Hepatic stellate cell (primary cell): ENCODE measurements at places on chromosomes 4 and X.

DNA sequence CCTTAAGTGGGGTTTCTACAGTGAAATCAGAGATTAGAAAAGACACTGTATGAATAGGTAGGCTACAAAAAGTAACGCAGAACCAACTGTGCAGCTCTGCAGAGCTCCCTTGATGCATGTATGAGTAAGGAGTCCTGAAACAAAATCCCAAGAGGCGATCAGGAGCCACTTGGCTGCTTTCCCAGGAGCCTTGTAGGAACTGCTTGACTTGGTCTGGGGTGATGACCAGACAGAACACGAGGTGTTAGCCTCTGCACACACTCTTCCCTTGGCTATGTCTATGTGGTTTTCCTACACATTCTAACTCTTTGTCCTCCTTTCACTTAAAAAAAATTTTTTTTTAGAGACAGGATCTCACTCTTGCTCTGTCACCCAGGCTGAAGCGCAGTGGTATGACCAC, 22.8 kb upstream of the AP1S2 start:
- peak; percentile 37 for DNase-seq

GRCh38 chr4:45679411-45679810, 444.4 kb downstream of the GABRG1 start:
- no peak for DNase-seq

DNA sequence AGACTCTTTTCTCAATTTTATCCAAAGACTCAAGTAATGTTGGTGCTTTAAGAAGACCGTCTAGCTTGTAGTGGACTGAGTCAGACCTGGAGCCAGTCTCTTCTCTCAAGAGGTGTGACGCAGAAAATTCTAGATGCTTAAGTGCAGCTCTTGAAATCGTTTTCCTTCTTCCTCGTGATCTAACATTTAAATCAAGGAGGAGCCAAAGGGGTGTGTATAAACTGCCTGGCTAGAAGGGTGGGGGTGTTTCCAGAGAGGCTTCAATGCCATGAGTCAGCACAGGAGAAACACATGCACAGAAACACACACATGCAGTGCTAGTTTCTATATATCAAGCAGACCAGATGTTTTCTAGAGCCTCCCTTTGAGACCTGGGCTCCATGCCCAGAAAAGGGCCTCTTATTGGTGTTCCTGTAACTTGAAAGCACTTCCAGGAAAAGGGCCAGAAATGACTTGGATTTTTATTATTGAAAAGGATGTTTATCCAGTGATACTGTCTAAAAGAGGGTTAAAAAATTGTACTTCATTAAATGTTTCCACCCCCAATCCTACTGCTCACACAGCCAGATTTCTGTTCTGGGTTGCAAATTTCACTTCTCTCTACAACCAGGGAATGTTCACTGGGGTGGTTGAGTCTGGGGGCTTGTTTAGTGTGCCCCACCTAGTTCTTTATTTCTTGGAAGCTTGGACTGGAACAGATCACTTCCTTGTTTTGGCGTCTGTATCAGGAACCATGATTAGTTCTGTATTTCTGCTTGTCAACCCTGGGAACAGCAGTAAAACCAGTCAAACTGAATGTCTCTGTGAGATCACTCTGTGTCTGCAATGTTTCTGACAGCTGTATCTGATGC, at the start of gene CLIC2:
TSS of gene CLIC2 (minus strand) at position 129 of the 851 bp plus-strand sequence. CDS start 187 bp downstream, outside the sequence.
- DNase-seq: no peak

GRCh38 chr4:102439236-102439614, 61.9 kb upstream of the NFKB1 start:
- DNase-seq: peak; percentile 18

DNA sequence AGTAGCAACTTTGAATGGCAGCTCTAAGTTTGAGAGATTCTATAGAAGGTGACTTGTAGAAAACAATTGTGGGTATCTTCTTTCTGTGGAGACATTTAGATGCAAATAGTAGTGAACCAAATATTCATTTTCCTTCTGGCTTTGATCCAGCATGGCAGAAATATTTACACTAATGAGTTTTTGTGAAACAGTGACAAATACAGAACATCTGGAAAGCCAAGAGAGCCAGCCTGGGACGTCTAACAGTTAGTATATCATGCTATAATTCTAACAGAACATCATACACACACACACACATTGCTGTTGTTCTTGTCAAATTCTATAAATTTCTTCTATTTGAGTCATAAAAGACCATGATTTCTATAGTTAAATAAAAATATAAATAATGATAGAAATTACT, 1777.9 kb downstream of the ARAP2 start:
- DNase-seq: no peak

- DNase-seq: no peak
Measured at GRCh38 chr4:98745366-98745765, 87.0 kb upstream of the TSPAN5 start.

GRCh38 chrX:68941385-68941952, 112.6 kb downstream of the EFNB1 start:
- DNase-seq: peak; percentile 7

- no peak for DNase-seq
Measured at GRCh38 chr4:38449506-38450174, 214.4 kb upstream of the KLF3 start.

GRCh38 chrX:68691921-68692320, 44.5 kb downstream of the STARD8 start:
- no peak for DNase-seq

GRCh38 chr4:75963558-75963957, 22.7 kb upstream of the NAAA start:
- DNase-seq: no peak

- DNase-seq: no peak
Measured at GRCh38 chrX:150582338-150582948, 14.0 kb downstream of the MTM1 start.

DNA sequence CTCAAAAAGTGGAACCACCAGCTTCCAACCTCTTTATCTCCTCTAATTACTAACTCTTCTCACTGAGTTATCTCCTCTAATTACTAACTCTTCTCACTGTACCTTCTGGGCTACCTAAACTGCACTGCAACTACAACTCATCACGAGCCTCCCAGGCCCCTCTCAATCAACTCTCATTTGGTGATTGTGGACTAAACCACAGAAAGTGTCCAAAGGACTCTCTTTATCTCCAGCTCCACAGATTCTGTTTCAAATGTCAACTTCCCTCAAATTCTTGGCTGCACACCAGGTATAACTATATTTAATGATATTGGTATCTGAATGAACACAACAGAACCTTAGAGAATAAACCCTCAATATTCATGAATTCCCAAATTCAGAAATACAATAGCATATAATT, 182.9 kb downstream of the MAML3 start:
- no peak for DNase-seq

DNA sequence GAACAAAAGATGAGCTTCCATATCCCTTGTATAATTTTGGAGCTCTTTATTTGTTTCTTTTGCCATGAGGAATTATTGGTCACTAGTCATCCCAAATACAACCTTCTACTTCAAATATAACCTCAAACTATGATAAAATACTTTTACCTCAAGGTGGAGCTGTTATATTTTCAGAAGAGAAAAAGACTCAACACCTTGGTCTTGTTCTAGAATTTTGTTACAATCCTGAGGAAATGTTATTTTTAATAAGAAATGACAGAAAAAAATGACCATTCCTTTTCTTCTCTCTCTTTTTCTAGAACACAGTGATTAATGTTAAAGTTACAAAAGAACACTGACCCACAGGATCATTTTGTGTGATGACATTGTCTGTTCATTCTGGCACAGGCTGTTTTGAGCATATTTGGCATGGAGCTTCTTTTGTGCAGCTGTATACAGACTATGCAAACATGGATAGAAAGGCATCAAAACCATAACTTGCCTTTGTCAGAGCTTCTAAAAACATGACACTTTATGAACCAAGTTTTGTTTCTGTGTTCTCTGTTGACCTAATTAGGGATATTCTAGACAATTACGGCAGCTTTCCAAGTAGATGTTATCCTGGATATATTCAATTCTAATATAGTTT, 159.6 kb upstream of the CTSO start:
- DNase-seq: no peak
